Stimulated activated CD8-positive, alpha-beta memory T cell treated with anti-CD3 and anti-CD28 coated beads, Interleukin-12 subunit alpha, Interleukin-12 subunit beta, amount 100 ng/mL, for 4 hours (primary cell): ENCODE measurements at places on chromosomes 6 and 20.

DNA sequence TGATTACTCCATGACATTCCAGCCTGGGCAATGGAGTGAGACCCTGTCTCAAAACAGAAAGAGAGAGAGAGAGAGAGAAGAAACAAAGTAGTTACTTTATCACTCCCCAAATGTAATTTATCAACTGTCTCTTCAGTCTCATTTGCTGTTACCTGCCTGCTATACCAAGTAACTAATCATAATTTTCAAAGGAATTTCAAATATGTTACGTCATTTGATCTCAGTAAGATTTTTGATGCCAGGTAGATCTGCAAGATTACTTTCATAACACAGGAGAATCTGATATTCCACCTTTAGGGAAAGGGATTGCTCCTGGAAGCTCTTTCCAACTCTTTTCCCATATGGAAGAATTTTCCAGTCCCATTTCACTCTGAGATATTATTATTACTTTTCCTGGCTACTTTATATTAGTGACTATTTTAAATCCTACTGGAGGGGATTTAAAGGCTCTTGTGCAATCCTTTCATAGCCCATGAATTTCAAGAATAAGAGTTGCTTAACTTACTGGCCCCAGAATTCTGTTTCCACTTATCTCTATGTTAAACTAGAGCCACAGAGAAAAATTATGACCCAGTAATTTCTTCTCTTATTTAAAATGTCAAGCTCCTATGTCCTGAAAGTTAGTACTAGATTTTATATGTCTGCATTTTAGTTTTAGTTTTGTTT lies 390.2 kb upstream of the FLRT3 start:
- no peak for DNase-seq

- DNase-seq, result no peak
Measured at GRCh38 chr20:44138867-44139266, 48.1 kb downstream of the JPH2 start.

GRCh38 chr6:32627249-32627648 lies 10.0 kb upstream of the HLA-DQA1 start:
- DNase-seq, result no peak

DNA sequence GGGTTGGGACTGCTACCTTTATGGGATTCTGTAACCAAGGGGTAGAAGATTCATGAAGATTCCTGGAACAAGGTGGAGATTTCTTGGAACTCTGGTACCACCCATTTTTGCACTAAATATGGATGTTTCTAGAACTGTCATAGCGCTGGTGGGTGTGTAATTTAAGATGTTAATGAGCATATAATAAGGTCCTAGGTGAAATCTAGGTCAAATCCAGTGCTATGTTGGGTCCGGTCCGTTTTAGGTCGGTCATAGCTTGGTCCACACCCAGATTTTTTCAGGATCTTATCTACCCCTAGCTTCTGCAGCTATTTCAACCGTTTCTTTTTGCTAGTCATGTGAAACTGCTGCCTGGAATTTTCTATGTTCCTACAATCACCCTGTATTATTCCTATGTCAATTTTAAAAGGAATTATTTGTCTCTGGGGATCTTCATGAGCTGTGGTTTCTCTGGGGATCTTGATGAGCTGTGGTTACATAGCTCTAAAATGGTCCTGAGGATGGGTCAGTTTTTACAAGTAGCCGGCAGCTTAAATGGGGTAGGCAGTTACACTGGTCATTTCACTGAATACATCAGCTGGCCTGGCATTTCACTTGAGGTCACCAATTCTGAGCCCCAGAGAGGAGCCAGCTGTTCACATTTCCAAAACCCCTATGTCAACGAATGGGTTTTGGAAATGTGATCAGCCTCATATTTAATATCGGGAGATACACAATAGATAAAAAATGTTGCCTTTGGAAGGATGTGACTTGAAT lies 652.3 kb upstream of the FLRT3 start:
- DNase-seq, result no peak

DNA sequence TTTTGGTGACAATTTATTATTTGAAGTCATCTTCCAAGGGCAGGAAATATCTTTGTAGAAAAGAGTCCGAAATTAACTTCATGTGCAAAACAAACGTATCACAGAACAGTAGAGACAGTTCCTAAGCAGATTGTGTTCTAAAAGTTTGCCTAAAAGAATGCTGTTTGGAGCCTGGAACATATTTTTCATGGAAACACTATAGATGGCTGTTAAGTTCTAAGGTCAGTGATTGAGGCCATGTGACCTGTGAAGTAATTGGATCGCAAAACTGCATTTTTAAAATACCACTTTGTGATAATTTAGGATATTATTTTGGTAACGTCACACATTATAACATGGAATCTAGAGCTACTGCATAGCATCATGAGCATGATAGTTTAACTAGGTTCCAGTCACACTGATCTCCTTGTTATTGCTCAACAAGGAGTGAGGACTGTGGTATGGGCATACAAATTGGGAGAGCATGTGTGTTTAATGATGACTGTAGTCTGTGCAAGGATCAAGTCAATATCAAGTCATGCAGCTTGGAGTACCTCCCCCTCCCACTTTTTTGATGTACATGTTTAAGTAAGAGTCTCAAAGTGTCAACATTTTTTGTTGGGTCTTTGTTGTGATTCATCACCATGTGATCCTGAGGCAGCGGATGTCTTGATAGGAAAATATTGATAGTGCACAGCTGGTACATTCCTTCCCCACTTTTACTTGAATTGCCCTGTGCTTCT lies 609.3 kb upstream of the CITED2 start:
- DNase-seq, result no peak
